Spleen (tissue), 13 donors: ENCODE measurements at places on chromosomes 3 and 15. TPM values are rescaled to one million over a fixed set of nuclear protein-coding genes. Genes with fewer than 3 reads are reported as not detected.

Gene ZNF662
- 2.2 TPM for polyA plus RNA-seq

Gene CA12
- 0.02 TPM for polyA plus RNA-seq

Gene GPX1
- polyA plus RNA-seq, result 488 TPM

DNA sequence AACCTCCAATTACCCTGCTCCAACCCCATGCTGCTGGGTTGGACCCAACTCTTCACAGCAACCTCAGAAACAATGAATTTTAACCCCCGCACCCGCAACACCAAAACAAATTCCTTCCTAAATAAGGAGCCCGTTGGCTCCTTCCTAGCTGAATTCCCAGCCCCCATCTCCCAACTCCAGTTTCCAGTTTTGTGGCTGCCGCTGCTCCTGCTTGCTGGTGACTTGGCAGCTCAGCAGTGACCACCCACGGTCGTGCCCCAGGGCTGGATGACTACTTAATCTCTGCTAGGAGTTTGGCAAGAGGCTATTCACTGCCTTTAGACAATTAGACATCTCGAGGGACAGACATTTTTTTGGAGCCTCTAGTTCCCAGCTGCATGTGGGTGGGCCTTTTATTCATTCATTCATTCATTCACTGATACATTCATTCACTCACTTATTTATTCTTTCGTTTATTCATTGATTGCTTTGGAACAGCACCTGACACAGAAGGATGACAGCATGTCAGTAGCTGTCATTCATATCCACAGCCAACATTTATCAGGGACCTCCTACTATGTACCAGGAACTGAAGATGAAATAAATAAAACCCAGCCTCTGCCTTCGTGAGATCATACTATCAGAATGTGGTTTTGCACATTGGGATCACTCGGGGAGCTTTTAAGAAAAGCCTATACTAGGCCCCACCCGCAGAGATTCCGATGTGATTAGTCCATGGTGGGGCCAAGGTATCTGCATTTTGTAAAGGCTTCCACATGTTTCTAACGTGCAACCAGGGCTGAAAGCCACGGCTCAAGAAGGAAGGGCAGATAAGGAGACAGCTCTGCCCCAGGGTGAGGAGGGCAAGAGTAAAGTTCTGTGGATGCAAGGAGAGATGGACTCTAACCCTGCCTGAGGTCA, 256.5 kb downstream of the SHQ1 start:
- no peak for DNase-seq
- no peak overlapping the region for H3K27ac ChIP-seq
- H3K4me1 ChIP-seq, result no peaks in the 10 kb centered on the region
- H3K4me3 ChIP-seq, result no peak overlapping the region

DNA sequence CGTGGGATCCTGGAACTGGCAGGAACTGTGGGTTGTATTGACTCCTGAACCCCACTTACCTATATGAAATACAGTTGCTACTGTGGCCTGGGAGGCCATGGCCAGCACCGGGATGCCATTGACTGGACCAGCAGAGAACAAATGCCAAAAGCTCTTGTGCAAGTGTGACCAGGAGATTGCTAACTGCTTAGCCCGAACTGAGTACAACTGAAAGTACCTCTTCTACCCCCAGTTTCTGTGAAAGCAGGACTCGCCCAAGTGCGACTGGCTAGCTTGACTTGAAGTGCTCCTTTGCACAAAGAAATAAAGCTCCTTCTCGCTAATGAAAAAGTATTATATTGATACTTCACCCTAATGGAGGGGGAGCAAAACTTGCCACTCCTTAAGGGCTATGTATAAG, 101.3 kb upstream of the ATP11B start:
- DNase-seq, result no peak
- H3K27me3 ChIP-seq, result peaks cover 2% of the 10 kb centered on the region
- H3K4me1 ChIP-seq, result no peaks in the 10 kb centered on the region
- H3K36me3 ChIP-seq, result no peaks in the 10 kb centered on the region
- H3K4me3 ChIP-seq, result no peak overlapping the region

GRCh38 chr3:54863366-54863765, 64.5 kb downstream of the LRTM1 start:
- no peaks in the 10 kb centered on the region for H3K36me3 ChIP-seq
- DNase-seq, result no peak
- H3K4me1 ChIP-seq, result peaks cover under 1% of the 10 kb centered on the region

DNA sequence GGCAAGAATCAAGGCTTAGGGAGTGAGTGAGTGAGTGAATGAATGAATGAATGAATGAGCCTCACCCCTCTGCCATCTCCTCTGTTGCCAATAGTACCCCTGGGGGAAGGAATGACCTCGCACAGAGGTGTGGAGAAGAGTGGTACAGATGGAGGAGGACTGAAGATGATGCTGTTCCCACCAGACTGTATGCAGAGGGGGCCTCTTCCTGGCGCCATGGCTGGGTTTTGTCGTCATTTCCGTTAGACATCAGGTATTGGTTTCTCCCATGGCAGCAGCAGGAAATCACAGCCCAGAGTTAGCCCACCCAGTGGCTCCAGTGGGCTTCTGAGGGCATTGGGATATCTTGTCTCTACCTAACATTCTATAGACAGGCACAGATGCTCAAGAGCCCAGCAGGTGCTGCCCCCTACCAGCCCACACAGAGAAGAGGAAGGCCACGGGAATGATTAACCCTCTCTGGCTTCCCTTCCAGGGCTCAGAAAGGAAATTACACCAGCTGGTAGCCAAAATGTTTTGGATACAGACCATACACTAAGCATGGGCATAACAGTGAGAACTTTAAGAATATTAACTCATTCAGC, 109.8 kb upstream of the SLC6A11 start:
- no peak overlapping the region for H3K4me3 ChIP-seq
- H3K27me3 ChIP-seq, result peaks cover 94% of the 10 kb centered on the region
- no peaks in the 10 kb centered on the region for H3K36me3 ChIP-seq
- DNase-seq, result no peak
- H3K27ac ChIP-seq, result no peak overlapping the region
- peaks cover 10% of the 10 kb centered on the region for H3K4me1 ChIP-seq

DNA sequence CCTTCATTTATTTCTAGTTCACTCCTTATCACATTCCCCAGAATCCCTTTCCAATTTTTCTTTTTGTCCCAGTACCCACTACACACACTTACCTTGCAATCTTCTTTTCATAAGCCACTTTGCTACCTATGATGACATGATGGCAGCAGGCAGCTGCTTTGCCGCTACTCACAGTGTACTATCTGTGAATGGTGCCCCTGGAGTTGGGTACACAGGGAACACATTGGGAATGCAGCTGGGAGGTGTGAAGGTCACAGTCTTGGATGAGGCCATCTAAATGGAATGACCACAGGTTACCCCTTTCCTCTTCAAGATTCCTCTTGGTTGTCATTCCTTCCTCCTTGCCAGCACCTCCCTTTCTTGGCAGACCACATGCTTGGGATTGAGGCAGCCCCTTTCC, 20.8 kb upstream of the TNIK start:
- no peaks in the 10 kb centered on the region for H3K4me1 ChIP-seq
- H3K36me3 ChIP-seq, result no peaks in the 10 kb centered on the region
- no peaks in the 10 kb centered on the region for H3K27me3 ChIP-seq
- H3K4me3 ChIP-seq, result no peak overlapping the region

GRCh38 chr3:58020783-58021071, 12.5 kb downstream of the FLNB start:
- H3K4me3 ChIP-seq, result no peak overlapping the region
- DNase-seq, result peak; percentile 5
- H3K27me3 ChIP-seq, result no peaks in the 10 kb centered on the region
- no peaks in the 10 kb centered on the region for H3K36me3 ChIP-seq
- H3K4me1 ChIP-seq, result no peaks in the 10 kb centered on the region

DNA sequence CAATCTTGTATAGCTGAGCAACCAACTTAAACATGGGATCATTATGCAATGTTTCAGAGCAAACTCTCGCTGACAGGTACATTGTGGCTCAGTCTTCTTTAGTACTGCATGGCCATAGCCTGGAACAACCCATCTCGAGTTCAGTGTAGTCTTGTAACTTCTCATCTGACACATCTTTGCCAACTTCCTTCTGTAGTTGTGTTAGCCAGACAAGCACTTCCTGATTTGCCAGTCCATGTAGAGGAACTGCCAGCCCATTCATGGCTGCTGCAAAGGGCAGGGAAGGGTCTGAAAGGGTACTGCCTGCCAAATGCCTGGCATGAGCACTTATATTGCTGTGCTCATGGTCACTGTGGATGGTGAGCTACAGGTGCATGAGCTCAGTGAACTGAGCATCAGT, 49.2 kb upstream of the CCDC54 start:
- H3K4me1 ChIP-seq, result no peaks in the 10 kb centered on the region
- no peak overlapping the region for H3K4me3 ChIP-seq
- no peaks in the 10 kb centered on the region for H3K36me3 ChIP-seq
- no peaks in the 10 kb centered on the region for H3K27me3 ChIP-seq
- DNase-seq, result no peak

- H3K27ac ChIP-seq, result peak overlapping the region; percentile 62
- peak; percentile 45 for DNase-seq
- H3K4me1 ChIP-seq, result peaks cover 27% of the 10 kb centered on the region
- H3K4me3 ChIP-seq, result no peak overlapping the region
Observed at GRCh38 chr3:57949785-57950615, 58.2 kb upstream of the FLNB start.

- no peak overlapping the region for H3K27ac ChIP-seq
- DNase-seq, result no peak
- H3K27me3 ChIP-seq, result no peaks in the 10 kb centered on the region
- peaks cover 35% of the 10 kb centered on the region for H3K4me1 ChIP-seq
Observed at GRCh38 chr3:149018247-149018646, 26.9 kb downstream of the GYG1 start.

DNA sequence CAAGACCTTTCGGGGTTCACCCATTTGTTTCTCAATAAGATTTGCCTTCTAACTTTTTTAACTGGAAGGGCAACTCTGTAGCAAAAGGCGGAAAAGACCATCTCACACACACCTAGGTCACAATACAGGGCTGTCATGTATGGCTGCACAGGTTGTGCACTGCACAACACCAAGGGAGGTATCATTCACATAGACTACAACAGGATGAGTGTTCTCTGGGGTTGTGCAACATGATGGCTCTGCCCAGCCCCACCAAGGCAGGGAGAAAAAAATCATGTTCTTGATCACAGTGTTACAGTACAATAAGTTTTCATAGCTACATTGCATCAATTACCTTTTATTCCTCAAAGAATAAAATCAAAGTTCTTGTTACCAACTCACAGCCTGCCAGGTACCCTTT, 52.8 kb downstream of the ANXA2 start:
- no peak for DNase-seq
- H3K4me3 ChIP-seq, result no peak overlapping the region
- H3K27ac ChIP-seq, result no peak overlapping the region

DNA sequence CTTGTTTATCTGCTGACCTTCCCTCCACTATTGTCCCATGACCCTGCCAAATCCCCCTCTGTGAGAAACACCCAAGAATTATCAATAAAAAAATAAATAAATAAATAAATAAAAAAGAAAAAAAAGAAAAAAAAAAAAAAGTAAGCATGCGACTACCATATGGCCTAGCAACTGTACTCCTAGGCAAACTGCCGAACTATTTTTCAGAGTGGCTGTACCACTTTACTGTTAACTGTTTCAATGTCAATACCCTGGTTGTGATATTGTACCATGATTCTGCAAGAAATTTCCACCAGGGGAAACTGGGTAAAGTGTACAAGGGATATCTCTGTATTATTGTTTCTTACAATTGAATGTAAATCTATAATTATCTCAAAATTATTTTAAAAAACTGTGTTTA, 41.3 kb upstream of the MAP4 start:
- no peak overlapping the region for H3K4me3 ChIP-seq
- DNase-seq, result no peak
- H3K4me1 ChIP-seq, result peaks cover 39% of the 10 kb centered on the region
- H3K27ac ChIP-seq, result no peak overlapping the region

GRCh38 chr3:9135526-9135925, 113.9 kb downstream of the SRGAP3 start:
- no peak overlapping the region for H3K4me3 ChIP-seq
- peaks cover 27% of the 10 kb centered on the region for H3K27me3 ChIP-seq
- no peak overlapping the region for H3K27ac ChIP-seq
- no peaks in the 10 kb centered on the region for H3K36me3 ChIP-seq
- no peak for DNase-seq

DNA sequence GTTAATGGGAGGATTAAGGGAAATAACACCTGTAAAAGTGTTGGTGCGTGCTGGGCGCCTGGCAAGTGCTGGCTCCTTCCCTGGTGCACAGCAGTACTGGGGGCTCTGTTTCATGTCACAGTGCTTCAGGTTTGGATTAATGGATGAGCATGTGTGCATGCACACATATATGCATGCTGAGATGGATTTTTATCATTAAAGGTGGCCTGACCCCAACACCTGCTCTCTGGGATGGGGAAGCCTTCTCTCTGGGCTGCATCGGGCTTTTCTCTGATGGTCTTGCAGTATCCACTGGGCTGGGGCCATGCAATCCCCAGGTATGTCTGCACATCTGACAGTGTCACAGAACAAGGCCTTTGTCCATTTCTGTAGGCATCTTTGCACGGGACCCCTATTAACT, 127.5 kb upstream of the PLXNA1 start:
- DNase-seq, result no peak
- H3K36me3 ChIP-seq, result no peaks in the 10 kb centered on the region
- no peak overlapping the region for H3K4me3 ChIP-seq
- peaks cover 17% of the 10 kb centered on the region for H3K4me1 ChIP-seq
- H3K27ac ChIP-seq, result peak overlapping the region; percentile 66
- H3K27me3 ChIP-seq, result no peaks in the 10 kb centered on the region

- no peak for DNase-seq
- no peaks in the 10 kb centered on the region for H3K36me3 ChIP-seq
Observed at GRCh38 chr3:110773413-110773954, 298.1 kb upstream of the NECTIN3 start.

DNA sequence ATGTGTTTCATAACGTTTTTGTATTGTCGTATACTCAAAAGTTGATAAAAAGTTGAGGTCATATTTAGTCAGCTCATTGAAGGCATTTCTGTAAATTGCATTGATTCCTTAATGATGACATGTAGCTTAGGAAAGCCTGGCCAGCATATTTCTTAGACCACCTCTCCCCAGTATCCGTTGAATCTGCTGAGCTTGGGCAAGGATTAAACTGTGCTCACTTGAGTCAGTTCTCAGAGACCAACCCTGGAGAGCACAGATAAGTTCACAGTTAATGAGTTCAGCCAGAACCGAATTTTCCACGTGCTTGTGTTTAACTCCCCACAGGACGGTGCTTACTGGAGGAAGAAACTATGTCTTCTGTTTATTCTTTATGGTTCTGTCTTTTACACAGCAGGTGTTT, 132.7 kb downstream of the SLC25A26 start:
- H3K36me3 ChIP-seq, result no peaks in the 10 kb centered on the region
- H3K27ac ChIP-seq, result no peak overlapping the region
- H3K4me3 ChIP-seq, result no peak overlapping the region

GRCh38 chr15:58437531-58438105, 5.8 kb downstream of the LIPC start:
- H3K4me1 ChIP-seq, result peaks cover 40% of the 10 kb centered on the region
- H3K27ac ChIP-seq, result no peak overlapping the region
- H3K27me3 ChIP-seq, result no peaks in the 10 kb centered on the region
- no peak overlapping the region for H3K4me3 ChIP-seq
- H3K36me3 ChIP-seq, result no peaks in the 10 kb centered on the region

- H3K27me3 ChIP-seq, result no peaks in the 10 kb centered on the region
- peaks cover 3% of the 10 kb centered on the region for H3K4me1 ChIP-seq
Observed at GRCh38 chr15:65783872-65784271, 8.2 kb downstream of the DENND4A start.
